ENCODE measurements at places on chromosomes 3 and 15. TPM values are rescaled to one million over a fixed set of nuclear protein-coding genes. Genes with fewer than 3 reads are reported as not detected.

GNB5 gene
- total RNA-seq = 49.3 TPM

RUVBL1 gene
- 37.6 TPM for total RNA-seq

EXD1 gene
- total RNA-seq = under 0.01 TPM

P2RY13 gene
- not detected for total RNA-seq

UMPS gene
- 22.0 TPM for total RNA-seq

GHSR gene
- total RNA-seq = not detected

BNIP2 gene
- 116 TPM for total RNA-seq

SLC12A1 gene
- not detected for total RNA-seq

SOX14 gene
- total RNA-seq = not detected

KCNAB1 gene
- total RNA-seq = under 0.01 TPM

ROPN1 gene
- not detected for total RNA-seq

CLRN1 gene
- not detected for total RNA-seq

EHHADH gene
- total RNA-seq = 4.3 TPM

DRD3 gene
- total RNA-seq = not detected

LRRK1 gene
- total RNA-seq = 6.6 TPM

MESP1 gene
- total RNA-seq = under 0.01 TPM

SHC4 gene
- total RNA-seq = 0.51 TPM

DPPA2 gene
- not detected for total RNA-seq

PODXL2 gene
- total RNA-seq = 0.89 TPM

FYCO1 gene
- total RNA-seq = 8.3 TPM

FBXL2 gene
- 9.8 TPM for total RNA-seq

DUOX1 gene
- total RNA-seq = not detected

ERICH6 gene
- total RNA-seq = under 0.01 TPM

RPL29 gene
- total RNA-seq = 811 TPM

MAPKAPK3 gene
- 5.9 TPM for total RNA-seq

SMCO1 gene
- total RNA-seq = not detected

MINAR1 gene
- 0.51 TPM for total RNA-seq

ATP8B4 gene
- 2.0 TPM for total RNA-seq

MST1 gene
- total RNA-seq = 1.8 TPM

IQCH gene
- total RNA-seq = 1.0 TPM

C3orf49 gene
- not detected for total RNA-seq

PRR23C gene
- not detected for total RNA-seq

CCR8 gene
- not detected for total RNA-seq

TMC3 gene
- total RNA-seq = not detected

TRPM1 gene
- under 0.01 TPM for total RNA-seq

LARP6 gene
- 9.1 TPM for total RNA-seq

PARP15 gene
- 0.39 TPM for total RNA-seq

SERPINI2 gene
- total RNA-seq = not detected

COL6A6 gene
- not detected for total RNA-seq

CCDC13 gene
- 0.13 TPM for total RNA-seq

RARRES1 gene
- total RNA-seq = 3.4 TPM

PLA2G4F gene
- not detected for total RNA-seq

PATL2 gene
- 0.13 TPM for total RNA-seq

POLQ gene
- total RNA-seq = 1.6 TPM

GRIP2 gene
- not detected for total RNA-seq

CCDC14 gene
- 9.1 TPM for total RNA-seq

SPINK8 gene
- not detected for total RNA-seq

NR2E3 gene
- under 0.01 TPM for total RNA-seq

SLC49A4 gene
- 14.7 TPM for total RNA-seq

COL7A1 gene
- under 0.01 TPM for total RNA-seq

DUSP7 gene
- total RNA-seq = 6.9 TPM

CAV3 gene
- not detected for total RNA-seq

PRSS50 gene
- not detected for total RNA-seq

ANKUB1 gene
- under 0.01 TPM for total RNA-seq

NDUFB4 gene
- 20.8 TPM for total RNA-seq

FETUB gene
- not detected for total RNA-seq

BCL2A1 gene
- total RNA-seq = 0.13 TPM

SPTBN5 gene
- total RNA-seq = 2.7 TPM

MOBP gene
- total RNA-seq = not detected

Data from dermis microvascular lymphatic vessel endothelial cell (primary cell).